ENCODE measurements at places on chromosomes 12 and 14.

- no peak for DNase-seq
Observed at GRCh38 chr14:68693926-68694325, 98.9 kb downstream of the ZFP36L1 start.

- no peak for DNase-seq
Observed at GRCh38 chr12:69102856-69103255, 136.5 kb upstream of the CPSF6 start.

GRCh38 chr14:52473557-52473956, 78.7 kb downstream of the TXNDC16 start:
- DNase-seq, result no peak

GRCh38 chr14:89477391-89477790, 60.4 kb upstream of the FOXN3 start:
- DNase-seq, result no peak

DNA sequence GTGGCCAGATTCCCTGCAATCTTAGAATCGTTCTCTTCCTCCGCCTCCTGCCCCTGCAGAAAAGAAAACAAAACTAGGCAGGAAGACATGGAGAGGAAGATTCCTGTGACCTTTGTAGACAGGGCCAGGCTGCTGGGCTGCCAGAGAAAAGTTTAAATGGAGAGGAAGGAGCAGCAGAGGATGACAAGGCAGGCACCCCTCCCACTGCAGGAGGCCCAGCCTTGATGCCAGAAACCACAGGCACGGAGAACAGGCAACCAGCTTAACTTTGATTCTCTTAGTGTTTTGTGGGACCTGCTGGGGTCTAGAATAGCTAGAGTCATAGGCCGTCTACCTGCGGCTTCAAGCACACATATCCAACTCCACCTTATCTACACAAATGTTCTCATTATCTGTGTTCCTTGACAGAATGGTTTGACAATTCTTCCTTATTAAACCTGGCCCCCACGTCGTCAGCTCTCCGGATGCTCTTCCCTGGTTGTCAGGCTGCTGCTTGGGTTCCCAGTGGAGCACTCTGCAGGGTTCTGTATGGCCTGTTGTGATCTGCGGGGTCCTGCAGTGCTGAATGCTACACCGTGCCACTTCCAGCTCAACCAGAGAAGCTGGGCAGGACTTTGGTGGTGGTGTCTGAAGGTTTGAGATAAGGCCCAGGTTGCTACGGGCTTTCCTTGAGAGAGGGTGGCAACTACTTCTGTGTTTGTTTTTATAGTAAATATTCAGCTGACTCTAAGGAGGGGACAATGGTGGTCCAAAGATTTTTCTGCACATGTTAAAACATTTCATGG, 609.5 kb downstream of the AACS start:
- DNase-seq, result no peak

- no peak for DNase-seq
Observed at GRCh38 chr14:20652996-20653975, 11.8 kb upstream of the OR6S1 start.

DNA sequence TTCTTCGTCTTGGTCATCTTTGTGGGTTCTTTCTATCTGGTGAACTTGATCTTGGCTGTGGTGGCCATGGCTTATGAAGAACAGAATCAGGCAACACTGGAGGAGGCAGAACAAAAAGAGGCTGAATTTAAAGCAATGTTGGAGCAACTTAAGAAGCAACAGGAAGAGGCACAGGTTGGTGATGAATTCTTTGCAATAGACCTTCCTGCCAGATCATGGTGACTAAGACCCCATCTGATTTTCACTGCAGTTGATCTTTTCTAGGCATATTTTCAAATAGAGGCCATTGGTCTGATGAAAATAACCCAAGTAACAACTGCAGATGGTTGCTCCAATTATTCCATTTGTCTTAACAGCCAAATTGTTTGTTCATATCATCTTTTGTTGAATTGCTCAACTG, 114.4 kb downstream of the SCN8A start:
- DNase-seq, result no peak

DNA sequence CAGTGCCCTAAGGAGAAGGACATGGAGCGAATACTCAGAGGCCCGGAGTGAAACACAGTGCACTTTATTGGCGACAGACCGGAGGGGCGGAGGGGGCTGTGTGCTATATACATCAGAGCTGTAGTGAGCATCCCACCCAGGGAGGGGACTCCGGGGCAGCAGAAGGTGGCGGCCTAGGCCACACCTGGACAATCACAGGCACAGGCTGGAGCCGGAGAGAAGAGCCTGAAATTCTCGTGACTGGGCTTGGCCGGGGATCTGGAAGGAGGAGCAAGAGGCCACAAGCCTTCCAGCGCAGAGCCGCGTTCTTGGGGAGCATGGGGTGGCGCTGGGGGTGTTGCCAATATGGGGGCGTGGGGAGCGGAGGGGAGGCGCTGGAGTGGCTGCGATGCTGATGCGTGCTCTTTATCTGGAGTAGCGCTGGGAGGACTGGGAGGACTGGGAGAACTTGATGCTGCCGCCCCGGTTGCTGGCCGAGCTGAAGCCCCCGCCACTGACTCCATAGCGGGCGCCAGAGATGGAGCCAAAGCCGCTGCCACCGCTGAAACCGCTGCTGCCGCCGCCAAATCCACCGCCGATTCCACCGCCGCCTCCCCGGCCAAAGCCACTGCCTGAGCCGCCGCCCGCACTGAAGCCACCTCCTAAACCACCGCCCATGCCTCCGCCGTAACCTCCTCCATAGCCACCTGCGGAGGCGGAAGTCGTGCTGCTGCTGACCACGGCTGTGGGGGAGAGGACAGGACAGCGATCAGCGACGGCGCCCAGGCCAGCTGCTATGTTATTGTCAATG, 6.1 kb downstream of the KRT3 start:
- DNase-seq, result no peak

GRCh38 chr12:100919116-100919515, 124.5 kb downstream of the ANO4 start:
- DNase-seq, result no peak

DNA sequence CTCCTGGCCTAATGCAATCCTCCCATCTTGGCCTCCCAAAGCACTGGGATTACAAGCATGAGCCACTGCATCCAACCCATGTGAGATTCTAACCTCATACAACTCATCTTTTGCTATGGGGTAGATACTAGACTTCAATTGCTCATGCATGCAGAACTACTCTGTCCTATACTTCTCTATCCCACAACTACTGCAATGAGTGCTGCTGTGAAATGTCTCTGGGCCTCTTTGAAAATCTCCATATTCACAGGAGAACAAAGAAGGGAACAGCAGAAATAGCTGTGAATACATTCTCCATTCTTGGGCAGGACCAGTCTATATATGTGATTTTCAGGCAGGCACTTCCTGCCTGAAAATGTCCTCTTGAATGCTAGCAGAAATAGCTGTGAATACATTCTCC, 220.7 kb upstream of the GRIP1 start:
- DNase-seq, result no peak

GRCh38 chr12:29599381-29599780, 101.9 kb upstream of the OVCH1 start:
- no peak for DNase-seq

DNA sequence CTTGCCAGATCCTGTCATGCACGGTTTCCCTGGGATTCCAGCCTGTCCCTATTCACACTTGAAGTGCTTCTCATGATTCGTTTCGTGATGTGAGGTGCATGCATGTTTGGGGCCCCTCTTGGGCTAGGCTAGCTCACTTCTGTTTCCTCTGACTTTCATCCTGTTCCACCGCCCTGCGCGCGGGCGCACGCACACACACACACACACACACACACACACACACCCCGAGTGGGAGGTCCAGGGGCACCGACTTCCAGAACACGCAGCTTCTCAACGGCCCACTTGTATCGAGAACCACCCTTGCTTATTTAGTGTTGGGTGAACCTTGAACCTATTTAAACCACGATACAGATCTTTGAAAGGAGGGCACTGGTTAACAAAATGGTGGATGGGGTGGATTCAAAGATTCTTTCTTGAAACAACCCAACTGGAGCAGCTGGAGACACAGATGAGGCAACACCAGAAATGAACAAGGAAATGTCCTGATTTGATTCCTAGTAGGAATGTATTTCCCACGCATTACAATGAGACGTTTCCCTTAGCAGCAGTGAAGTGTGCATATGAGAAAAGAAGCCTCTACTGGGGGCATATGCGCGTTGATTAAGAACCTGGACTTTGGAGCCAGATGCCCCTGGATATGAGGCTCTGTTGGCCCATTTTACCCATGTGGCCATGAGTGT, 16.3 kb downstream of the ELK3 start:
- DNase-seq, result no peak

DNA sequence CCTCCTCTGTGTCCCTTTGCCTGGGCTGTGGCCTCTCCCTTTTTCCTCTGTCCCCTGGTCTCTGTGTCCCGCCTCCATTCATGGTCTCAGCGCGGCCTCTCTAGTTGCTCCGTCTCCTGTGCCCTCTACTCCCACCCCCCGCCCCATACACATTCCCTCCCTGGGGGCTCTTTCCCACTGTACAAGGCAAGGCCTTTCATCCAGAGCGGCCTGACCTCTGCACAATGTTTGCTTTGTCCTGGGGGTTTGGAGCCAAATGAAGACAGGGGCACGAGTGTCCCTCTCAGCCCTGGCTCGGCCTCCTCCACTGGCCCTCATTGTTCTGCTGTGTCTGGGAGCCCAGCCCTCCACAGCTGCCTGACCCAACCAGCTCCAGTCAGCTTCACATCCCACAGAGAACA, 678.6 kb downstream of the BCL11B start:
- no peak for DNase-seq

DNA sequence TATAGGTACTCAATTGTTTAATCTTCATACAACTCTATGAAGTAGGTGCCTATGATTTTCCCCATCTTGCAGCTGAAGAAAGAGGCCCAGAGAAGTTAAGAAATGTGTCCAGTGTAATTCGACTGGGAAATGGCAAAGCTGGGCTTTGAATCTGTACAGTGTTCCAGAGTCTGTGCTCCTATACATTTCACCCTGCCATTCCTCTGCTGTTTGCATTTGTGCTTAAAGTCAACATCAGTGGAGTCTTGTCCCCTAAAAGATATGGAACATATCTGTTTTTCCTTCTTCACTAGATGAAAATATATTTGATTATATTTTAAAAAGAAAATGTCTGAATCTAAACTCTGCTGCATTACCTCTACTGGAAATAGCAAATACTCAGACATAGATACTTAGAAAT, 88.6 kb downstream of the SEC23A start:
- DNase-seq, result no peak

DNA sequence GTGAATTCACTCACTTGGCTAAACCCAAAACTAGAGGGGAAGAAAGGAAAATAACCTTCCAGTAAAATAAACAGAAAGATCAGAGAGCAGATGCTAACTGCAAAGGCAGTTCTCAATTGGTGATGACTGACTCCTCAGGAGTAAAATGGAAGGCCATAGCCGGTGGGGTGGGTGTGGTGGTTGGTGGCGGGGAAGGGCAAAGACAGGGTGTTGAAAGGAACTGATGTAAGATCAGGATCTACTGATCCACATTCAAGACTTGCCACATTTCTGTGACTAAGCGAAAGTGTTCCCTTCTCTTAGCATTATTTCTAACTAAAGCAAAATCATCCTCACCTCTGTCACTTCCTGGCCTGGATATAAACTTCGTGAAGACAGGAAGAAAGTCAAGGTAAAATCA, 26.3 kb upstream of the TC2N start:
- DNase-seq, result no peak

DNA sequence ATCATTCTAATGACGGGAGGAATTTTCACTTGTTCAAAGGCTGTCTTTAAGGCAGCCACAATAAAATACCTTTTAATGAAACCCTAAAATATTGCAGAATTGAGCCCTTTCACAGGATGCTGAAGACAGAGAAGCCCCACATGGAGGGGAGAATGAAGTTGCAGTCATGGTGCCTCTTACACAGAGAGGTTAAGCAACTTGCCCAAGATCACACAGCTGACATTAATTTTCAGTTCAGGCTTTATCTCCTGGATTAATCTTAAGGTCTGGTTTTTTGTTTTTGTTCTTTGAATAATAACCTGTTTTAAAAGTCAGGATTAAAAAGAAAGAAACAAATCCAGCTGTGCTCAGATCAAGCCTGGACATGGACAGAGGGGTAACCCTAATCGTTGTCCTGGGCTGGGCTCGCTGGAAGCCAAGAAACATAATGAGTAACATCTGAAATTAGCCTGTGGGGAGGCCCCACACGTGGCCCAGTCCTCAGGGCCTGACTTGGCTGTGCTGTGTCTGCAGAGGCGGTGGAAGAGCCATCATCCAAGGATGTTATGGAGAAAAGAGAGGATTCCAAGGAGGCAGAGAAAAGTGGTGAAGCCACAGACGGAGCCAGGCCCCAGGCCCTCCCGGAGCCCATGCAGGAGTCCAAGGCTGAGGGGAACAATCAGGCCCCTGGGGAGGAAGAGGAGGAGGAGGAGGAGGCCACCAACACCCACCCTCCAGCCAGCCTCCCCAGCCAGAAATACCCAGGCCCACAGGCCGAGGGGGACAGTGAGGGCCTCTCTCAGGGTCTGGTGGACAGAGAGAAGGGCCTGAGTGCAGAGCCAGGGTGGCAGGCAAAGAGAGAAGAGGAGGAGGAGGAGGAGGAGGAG, 8.0 kb downstream of the CHGA start:
- no peak for DNase-seq

DNA sequence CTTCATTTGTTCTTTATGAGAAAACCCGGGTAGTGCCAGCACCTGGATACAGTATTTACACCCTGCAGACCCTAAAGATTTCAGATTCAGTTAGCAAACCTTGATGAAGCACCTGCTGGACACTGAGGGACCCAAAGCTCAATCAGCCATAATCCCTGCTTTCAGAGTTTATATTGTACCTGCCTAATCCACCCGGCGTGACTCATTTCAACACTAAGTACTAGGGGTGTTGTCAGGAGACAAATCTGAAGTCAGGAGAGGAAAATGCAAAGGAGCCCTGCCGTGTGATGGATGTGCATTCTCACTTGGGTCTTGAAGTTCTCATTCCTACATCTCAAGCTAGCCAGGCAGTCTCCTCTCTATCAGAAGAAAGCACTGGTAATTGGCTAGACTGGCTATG, 176.7 kb upstream of the BCL2L14 start:
- no peak for DNase-seq

GRCh38 chr14:105632010-105632409, 105.6 kb downstream of the TMEM121 start:
- DNase-seq, result no peak

DNA sequence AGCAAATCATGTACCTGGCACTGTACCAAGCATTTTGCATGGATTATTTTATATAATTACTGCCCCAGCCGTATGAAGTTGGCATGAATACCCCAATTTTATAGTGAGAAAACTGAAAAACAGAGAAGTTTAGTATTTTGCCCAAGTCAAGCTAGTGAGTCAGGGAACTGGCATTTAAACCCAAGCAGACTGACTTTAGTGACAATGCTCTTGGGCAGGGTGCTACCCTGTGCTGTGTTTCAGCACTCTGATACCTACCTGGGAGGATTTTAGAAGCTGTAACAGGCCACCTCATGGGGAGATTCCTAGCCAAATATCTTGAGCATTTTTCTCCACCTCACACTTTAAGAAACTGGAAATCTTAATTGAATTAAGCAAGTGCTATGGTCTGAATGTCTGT, 98.1 kb upstream of the MAX start:
- DNase-seq, result no peak
